Left lung (tissue), 14 donors: ENCODE measurements at places on chromosomes 2 and 18. TPM values are rescaled to one million over a fixed set of nuclear protein-coding genes. Genes with fewer than 3 reads are reported as not detected.
A peak's percentile ranks its signal among the peaks of the same experiment; 100 is the strongest.

GRCh38 chr18:32848826-32849225, 76.0 kb upstream of the KLHL14 start:
- DNase-seq, result no peak

Gene GCG
- not detected for polyA plus RNA-seq

GRCh38 chr2:33946193-33946592, 347.1 kb upstream of the FAM98A start:
- no peak for DNase-seq

GRCh38 chr18:21998486-21998885, 170.9 kb upstream of the GATA6 start:
- DNase-seq, result no peak

Gene CCDC74B
- polyA plus RNA-seq, result 4.2 TPM

DNA sequence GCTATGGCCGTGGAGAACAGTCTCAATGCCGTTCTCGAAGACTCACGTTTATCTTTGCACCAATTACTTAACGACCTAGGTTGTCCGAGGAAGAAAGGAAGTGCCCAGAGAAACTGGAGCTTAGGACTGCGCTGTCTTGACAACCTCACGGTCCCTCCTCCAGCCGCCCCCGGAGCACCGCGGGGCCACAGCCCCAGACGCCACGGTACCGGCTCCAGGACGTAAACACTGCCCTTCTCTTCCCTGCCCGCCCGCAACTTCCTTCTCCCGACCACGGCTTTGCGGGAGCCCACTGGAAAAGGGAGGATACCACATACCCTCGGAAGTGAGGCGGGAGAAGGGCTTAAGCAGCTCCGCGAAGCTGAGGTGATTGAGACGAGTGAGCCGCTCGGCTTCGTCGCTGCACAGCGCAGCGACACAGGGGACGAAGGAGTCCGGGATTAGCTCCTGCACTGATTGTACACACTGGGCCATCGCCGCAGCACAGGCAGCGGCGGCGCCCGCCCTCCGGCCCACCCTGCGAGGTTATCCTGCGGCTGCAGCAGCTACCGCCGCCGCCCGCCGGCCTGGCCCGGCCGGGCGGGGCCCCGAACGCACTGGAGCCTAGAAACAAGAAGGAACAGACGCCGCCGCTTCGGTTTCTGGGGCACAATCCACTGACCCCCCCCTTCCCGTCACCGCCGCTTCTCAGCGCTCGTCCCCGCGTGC, 483 bp downstream of the TRAPPC8 start:
- DNase-seq, result peak; percentile 28

Gene CACNB4
- polyA plus RNA-seq, result 10.7 TPM

- DNase-seq, result no peak
These were observed 142.2 kb upstream of the SMAD2 start for GRCh38 chr18:48072428-48073204.

Gene CNTNAP5
- 0.03 TPM for polyA plus RNA-seq

GRCh38 chr2:207617011-207617671, 8.1 kb downstream of the METTL21A start:
- no peak for DNase-seq

Gene SCTR
- 6.5 TPM for polyA plus RNA-seq

GRCh38 chr2:142104134-142104758, 26.6 kb downstream of the LRP1B start:
- no peak for DNase-seq

Gene OTOF
- 0.10 TPM for polyA plus RNA-seq

- no peak for DNase-seq
These were observed 18.2 kb upstream of the C2orf66 start for GRCh38 chr2:196827356-196827755.

DNA sequence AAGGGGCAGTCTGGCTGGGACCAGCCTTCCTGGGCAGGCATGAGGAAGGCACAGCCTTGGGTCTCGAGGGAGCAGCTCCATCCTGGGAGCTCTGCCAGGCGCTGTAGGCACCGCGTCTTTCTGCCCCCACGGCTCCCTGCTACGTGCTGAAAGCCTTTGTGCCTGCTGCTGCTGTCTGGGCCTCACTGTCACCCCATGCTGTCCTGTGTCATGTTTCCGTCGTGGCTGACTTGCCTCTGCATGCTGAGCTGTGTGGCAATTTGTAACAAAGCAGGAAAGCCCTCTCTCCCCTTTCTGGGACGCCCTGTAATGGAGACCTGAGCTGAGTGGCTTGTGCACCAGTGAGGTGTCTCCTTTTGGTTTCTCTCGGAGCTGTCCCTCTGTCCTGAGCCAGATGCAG, 152.5 kb downstream of the TSN start:
- no peak for DNase-seq

DNA sequence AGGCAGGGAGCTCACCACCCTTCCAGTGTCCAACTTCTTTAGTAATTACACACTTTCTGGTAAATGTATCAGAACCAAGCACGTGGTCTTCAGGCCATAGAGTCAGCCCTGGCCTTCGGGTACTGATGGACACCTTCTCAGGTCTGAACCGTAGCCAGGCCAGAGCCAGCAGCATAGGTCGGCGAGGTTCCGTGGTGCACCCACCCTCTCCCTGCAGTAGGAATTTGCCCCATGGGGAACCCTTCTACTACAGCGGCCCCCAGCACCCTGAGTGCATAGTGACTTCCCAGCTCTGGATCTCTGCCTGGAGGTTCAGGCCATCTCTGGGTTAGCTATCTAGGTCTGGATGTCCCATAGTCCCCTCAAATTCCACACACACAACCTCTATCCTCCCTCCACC, 61.6 kb downstream of the EDAR start:
- DNase-seq, result no peak

- no peak for DNase-seq
These were observed 361.2 kb downstream of the FSIP2 start for GRCh38 chr2:186099826-186100225.

- no peak for DNase-seq
These were observed 82.7 kb downstream of the COL5A2 start for GRCh38 chr2:189096769-189097447.

GRCh38 chr2:189709501-189710221, 35.2 kb downstream of the ANKAR start:
- DNase-seq, result no peak

DNA sequence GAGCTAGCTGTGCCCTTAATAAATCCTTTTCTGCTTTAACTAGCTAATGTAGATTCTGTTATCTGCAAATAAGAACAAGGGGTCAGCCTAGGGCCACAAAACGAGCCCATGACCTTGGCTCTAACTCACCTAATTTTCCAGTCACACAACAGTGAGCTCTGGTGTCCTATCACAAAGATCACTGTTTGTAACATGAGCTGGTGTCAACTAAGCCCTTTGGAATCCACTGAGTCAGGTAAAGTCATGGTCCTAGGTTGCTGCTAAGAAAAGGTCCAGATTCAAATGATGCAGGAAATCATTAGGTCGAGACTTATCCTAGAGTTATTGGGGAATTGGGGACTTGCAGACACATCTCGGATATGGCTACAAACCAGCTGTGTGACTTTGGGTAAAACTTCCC, 49.9 kb downstream of the ST8SIA5 start:
- no peak for DNase-seq

GRCh38 chr2:189287982-189288521, 108.5 kb upstream of the COL5A2 start:
- no peak for DNase-seq

Gene LYPD1
- 1.3 TPM for polyA plus RNA-seq

Gene ANKRD62
- not detected for polyA plus RNA-seq

Gene SH3RF3
- polyA plus RNA-seq, result 7.0 TPM

GRCh38 chr2:218435003-218435982, 16.4 kb downstream of the VIL1 start:
- no peak for DNase-seq

Gene HOXD9
- 1.3 TPM for polyA plus RNA-seq

GRCh38 chr2:1891147-1891546, 146.8 kb upstream of the PXDN start:
- DNase-seq, result no peak

Gene CFAP210
- 1.9 TPM for polyA plus RNA-seq

Gene NEU2
- not detected for polyA plus RNA-seq

- DNase-seq, result no peak
These were observed 200.6 kb downstream of the ZBTB7C start for GRCh38 chr18:48208432-48209140.

Gene UGT1A9
- not detected for polyA plus RNA-seq

Gene ACKR3
- 32.1 TPM for polyA plus RNA-seq

Gene MCFD2
- polyA plus RNA-seq, result 89.6 TPM

- no peak for DNase-seq
These were observed 81.2 kb downstream of the GATA6 start for GRCh38 chr18:22250591-22250996.

Gene LAMA3
- polyA plus RNA-seq, result 82.9 TPM

Gene SLC16A14
- polyA plus RNA-seq, result 13.0 TPM

DNA sequence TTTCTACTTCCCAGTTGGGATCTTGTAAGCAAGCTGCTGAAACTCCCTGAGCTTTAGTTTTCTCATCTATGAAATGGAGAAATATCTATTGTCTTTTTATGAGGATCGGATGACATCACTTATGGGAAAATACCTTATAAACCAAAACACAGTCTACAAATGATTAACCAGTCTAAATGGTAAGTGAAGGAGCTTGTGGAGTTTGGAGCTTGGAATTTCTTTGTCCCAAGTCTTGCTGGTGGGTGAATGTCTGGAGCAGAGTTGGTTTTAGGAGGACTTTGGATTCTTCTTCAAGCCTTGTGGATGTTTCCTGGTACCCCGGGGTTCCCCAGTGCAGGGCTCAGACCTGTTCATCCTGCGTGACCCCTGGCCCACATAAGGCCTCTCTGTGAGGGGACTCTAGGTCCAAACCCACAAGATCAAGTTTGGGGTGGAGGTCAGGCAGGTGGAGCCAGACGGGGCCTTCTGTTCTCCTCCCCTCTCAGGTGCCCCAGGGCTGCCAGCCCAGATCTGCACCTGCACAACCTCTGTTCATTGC, 43.2 kb downstream of the FOSL2 start:
- DNase-seq, result no peak

DNA sequence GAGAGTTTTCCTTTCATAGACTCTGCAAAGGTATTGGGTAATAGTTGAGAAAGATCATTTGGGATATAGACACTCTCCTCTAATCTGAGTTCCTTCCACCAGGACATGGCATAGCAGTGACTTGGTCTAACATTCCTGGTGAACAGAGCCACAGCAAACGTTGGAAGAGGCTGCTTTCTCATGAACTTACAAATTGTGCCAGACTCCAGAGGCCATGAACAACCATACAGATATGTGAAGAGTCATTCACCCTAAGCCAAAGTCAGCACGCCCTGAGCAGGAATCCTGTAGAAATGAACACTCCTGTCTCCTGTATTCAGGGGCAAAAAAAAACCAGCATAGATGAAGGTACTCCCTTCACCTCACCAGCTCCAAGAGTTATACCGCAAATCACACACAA, 152.8 kb downstream of the TMEM18 start:
- no peak for DNase-seq

Gene MAPK4
- 1.1 TPM for polyA plus RNA-seq

- DNase-seq, result no peak
These were observed 94.9 kb downstream of the COBLL1 start for GRCh38 chr2:164746713-164747112.

- DNase-seq, result no peak
These were observed 41.9 kb upstream of the RHOB start for GRCh38 chr2:20404950-20405349.

DNA sequence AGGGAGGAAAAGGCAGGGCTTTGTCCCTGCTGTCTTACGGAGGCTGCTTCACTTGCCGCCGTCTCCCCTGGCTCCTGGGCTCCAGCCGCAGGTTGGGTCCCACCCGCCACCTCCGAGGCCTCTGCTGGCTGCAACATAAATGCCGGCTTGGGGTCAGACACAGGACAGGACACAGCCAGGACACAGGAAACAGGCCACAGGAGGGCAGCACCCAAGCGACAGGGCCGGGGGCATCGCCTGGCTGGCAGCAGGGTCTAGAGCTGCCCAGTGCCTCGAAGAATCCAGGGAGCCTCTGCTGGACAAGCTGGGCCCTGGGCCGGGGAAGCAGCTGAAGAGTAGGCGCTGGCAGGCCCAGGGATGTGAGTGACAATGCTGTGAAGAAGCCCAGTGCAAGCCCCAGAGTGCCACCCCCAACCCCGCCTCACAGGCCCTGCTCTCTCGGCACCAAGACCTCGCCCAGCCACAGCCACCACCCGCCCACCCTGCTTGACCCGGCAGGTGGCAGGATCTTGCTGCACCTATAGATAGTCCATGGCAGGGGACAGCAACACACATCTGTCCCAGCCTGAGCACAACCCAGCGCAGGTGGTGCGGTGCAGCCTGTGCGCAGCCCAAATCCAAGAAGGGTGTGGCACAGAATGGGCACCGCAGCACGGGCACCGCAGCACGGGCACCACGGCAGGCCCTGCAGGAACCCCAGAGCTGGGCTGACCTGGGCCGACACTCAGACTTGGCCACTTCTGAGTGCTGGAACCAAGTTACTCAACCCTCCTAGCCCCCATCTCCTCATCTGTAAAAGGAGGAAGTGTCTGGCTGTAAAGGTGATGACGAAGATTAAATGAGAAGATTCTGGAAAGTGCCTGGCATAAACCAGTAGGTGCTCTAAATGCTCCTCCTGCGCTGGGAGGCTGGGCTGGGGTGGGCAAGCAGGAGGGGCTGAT, 55.6 kb downstream of the BIN1 start:
- DNase-seq, result peak; percentile 71

DNA sequence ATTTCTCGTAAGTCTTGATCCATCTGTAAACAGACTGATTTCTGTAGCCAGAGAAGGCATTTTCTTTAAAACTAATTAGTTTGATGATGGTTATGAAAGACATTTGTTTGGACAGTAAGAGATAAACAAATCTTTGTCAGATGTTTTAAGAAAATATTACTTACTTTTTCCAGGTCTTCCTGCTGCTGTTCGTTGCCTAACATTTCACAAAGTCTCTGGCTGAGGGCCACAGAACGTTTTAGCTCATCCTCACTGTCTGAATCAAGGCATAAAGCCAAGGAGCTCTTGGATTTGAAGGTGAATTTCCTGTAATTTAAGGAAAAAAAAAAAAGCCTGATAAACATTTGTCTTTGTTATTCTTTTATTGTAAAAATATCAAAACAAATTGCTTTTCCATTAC, 57.8 kb downstream of the VIL1 start:
- DNase-seq, result no peak

DNA sequence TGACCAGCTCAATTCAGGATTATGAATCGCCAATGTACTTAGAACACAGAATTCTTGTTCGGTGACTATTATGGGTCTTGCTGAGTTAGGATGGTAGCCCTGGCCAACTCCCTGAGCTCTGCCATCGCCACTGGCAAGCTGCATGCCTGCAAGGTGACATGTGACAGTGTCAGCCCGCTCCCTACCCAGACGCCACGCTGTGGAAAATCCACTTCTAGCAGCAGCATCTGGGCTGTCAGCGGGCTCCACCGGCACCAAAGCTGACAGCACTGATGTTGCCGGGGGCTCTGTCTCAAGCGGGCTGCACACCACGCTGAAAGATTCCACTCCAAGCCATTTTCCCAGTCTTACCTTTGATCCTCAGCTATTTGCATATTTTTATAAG, 100.7 kb downstream of the MYT1L start:
- no peak for DNase-seq

Gene SPIRE1
- 15.0 TPM for polyA plus RNA-seq

GRCh38 chr2:178783889-178784288, 23.3 kb downstream of the TTN start:
- DNase-seq, result no peak

Gene IL18R1
- 2.7 TPM for polyA plus RNA-seq

Gene CROCC2
- polyA plus RNA-seq, result 3.7 TPM

- no peak for DNase-seq
These were observed 166.2 kb downstream of the TCF4 start for GRCh38 chr18:55421615-55422419.

GRCh38 chr2:176415174-176415895, 146.1 kb downstream of the MTX2 start:
- DNase-seq, result no peak
